ENCODE measurements at places on chromosomes 7 and 10. TPM values are rescaled to one million over a fixed set of nuclear protein-coding genes. Genes with fewer than 3 reads are reported as not detected.

- H3K4me1 ChIP-seq: 0 out of 2 replicates have a peak, but pooled peaks cover 3% of the 10 kb centered on the region
- DNase-seq: no peak
- H3K27ac ChIP-seq: no peak overlapping the region
- no peak overlapping the region for H3K4me3 ChIP-seq
- peaks cover 2% of the 10 kb centered on the region for H3K27me3 ChIP-seq
Observed at GRCh38 chr7:45882465-45882810, 5.8 kb upstream of the IGFBP1 start.

DNA sequence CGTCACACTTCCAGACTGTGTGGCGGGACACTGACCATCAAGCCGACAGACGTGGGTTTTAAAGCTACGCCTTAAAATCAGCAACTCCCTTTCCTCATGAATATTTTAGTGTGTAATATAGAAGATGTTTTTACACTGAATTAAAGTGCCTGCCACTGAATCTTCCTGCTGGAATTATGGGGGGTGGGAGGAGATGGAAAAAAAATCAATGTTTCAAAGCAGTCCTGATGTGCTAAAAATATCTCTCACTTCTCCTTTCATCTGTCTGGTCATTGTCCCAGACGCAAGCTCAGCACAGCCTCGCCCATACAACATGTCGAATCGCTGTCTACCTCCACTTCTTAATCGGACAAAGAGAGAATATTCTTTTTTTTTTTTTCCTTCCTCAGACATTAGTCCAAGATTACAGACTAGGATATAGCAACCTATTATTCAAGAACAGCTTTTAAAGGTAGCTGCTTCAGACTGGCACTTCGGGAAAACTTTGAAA, 165.1 kb upstream of the KLF14 start:
- peaks cover 15% of the 10 kb centered on the region for H3K4me1 ChIP-seq
- H3K36me3 ChIP-seq: no peaks in the 10 kb centered on the region
- no peaks in the 10 kb centered on the region for H3K27me3 ChIP-seq
- H3K27ac ChIP-seq: no peak overlapping the region
- DNase-seq: no peak
- no peak overlapping the region for H3K4me3 ChIP-seq

- H3K27ac ChIP-seq: no peak overlapping the region
- peaks cover 5% of the 10 kb centered on the region for H3K4me1 ChIP-seq
- DNase-seq: no peak
- H3K27me3 ChIP-seq: no peaks in the 10 kb centered on the region
Observed at GRCh38 chr10:7475939-7476338, 65.1 kb upstream of the SFMBT2 start.

DNA sequence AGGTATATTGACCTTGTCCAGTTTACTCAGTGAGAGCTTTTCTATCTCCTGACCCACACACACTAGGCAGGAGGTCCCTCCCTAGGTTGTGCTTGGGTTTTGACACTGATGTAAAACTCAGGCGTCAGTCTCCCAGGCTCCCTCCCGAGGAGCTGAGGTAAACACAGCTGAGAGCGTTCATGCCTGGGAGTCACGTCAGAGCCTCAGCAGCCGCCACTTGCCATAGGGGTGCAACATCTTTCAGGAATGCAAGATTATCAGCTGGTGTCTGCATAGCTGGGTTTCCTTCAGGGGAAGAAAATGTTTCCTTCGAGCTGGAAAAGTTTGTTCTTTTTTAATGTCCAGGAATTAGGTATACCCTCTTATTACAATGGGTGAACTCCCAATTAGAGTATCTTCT, 70.6 kb downstream of the FGFR2 start:
- no peak overlapping the region for H3K4me3 ChIP-seq
- peaks cover 7% of the 10 kb centered on the region for H3K36me3 ChIP-seq
- no peak overlapping the region for H3K27ac ChIP-seq

DNA sequence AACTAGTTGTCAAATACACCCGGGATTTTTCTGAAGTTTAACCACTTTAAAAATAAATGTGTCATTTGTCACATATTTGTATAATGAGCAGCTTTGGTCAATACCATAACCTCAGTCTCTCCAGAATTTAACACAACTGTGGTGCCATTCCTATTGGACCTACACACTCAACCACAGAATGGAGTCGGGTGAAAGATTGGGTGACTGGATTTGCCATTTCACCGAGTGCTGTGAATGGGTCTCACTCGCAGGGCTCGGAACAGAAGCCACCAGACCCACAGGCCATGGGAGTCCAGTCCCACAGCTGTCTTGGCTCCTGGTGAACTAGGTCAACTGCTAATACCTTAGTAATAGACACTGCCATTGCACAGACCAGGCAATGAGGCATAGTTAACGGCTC, 298.4 kb downstream of the CCDC3 start:
- no peak for DNase-seq
- H3K27me3 ChIP-seq: no peaks in the 10 kb centered on the region
- no peak overlapping the region for H3K27ac ChIP-seq
- no peak overlapping the region for H3K4me3 ChIP-seq
- no peaks in the 10 kb centered on the region for H3K36me3 ChIP-seq
- H3K4me1 ChIP-seq: peaks cover 6% of the 10 kb centered on the region

- no peaks in the 10 kb centered on the region for H3K27me3 ChIP-seq
- H3K36me3 ChIP-seq: no peaks in the 10 kb centered on the region
- H3K27ac ChIP-seq: no peak overlapping the region
- no peaks in the 10 kb centered on the region for H3K4me1 ChIP-seq
- no peak overlapping the region for H3K4me3 ChIP-seq
Observed at GRCh38 chr7:102821994-102822747, 73.4 kb downstream of the FAM185A start.

GRCh38 chr10:59018977-59019376, 157.5 kb upstream of the PHYHIPL start:
- no peak overlapping the region for H3K4me3 ChIP-seq
- no peak for DNase-seq
- H3K27ac ChIP-seq: no peak overlapping the region
- no peaks in the 10 kb centered on the region for H3K4me1 ChIP-seq

DNA sequence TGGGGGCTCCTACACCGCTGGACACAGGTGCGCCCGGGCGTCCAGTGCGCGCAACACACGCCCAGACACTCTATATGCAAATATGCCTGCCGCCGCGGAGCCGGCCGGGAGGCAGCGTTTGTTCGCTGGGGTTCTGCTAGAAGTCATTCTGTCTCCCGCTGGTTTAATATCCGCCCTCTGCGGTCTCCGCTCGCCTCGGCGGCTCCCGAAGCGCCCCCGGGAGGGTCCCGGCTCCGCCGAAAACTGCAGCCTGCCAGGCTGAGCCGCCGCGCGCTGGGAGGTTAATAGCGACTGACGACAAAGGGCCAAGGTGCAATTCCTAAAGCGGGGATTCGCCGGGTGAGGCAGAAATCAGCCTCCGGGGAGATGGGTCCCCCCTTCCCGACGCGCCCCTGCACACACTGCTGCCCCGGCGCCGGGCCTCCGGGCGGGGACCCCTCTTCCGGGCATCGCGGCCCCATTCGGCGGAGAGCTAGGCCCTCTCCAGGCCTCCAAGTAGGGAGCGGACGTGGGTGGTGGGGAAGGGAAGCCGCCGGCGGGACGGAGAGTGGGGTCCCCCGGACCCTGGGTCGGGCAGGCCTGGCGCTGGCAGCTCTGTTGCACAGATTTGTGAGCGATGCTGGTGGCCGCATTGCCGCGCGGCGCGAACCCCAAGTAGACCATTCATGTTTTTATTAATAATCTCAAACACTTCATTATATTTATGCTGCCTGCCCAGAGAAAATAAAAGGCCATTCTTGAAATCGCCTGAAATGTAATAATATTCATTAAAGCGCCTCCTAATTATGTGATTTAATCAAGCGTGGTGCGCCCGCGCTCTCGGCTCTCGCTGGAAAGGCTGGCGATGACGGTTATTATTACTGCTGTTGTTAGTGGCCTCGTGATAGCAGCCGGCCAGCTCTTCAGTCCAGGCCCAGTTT, 9.1 kb downstream of the EN2 start:
- H3K4me1 ChIP-seq: peaks cover 22% of the 10 kb centered on the region
- peaks cover 94% of the 10 kb centered on the region for H3K27me3 ChIP-seq
- DNase-seq: no peak
- no peak overlapping the region for H3K27ac ChIP-seq

- H3K27ac ChIP-seq: no peak overlapping the region
- no peak overlapping the region for H3K4me3 ChIP-seq
- no peaks in the 10 kb centered on the region for H3K36me3 ChIP-seq
- H3K27me3 ChIP-seq: no peaks in the 10 kb centered on the region
Observed at GRCh38 chr10:60299961-60300883, 89.5 kb downstream of the ANK3 start.

GRCh38 chr10:115706488-115707076, 566.4 kb downstream of the GFRA1 start:
- H3K27me3 ChIP-seq: no peaks in the 10 kb centered on the region
- no peak overlapping the region for H3K4me3 ChIP-seq
- H3K36me3 ChIP-seq: no peaks in the 10 kb centered on the region
- no peaks in the 10 kb centered on the region for H3K4me1 ChIP-seq
- no peak overlapping the region for H3K27ac ChIP-seq

DNA sequence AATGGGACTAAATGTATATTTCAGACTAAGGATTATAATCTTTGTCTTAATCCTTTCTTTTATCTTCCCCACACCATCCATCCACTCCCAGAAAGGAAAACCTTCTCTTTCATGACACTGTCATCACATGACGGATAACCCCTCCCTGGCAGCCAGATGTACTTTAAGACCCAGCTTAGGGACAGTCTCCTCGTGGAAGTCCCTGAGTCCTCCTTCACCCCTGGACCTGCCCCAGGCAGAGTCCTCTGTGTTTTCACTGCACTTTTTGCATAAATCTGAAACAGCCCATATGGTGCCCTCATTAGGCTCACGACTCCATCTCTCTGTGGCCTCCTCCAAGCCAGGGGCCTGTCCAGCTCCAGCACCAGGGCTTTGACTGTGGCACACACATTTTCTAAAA, 16.0 kb downstream of the NRAP start:
- no peak for DNase-seq
- no peaks in the 10 kb centered on the region for H3K27me3 ChIP-seq
- H3K4me1 ChIP-seq: no peaks in the 10 kb centered on the region

GRCh38 chr7:65975814-65976445, 6.1 kb downstream of the GUSB start:
- H3K4me3 ChIP-seq: no peak overlapping the region
- DNase-seq: no peak
- no peaks in the 10 kb centered on the region for H3K27me3 ChIP-seq

DNA sequence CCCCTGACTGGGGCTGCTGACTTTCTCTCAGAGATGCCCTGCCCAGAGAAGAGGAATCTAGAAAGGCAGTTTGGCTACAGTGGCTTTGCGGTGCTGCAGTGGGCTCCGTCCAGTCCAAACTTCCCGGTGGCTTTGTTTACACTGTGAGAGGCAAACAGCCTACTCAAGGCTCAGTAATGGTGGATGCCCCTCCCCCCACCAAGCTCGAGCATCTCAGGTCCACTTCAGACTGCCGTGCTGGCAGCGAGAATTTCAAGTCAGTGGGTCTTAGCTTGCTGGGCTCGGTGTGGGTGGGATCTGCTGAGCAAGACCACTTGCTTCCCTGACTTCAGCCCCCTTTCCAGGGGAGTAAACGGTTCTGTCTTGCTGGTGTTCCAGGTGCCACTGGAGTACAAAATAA, 734.5 kb upstream of the LRRN3 start:
- H3K27ac ChIP-seq: no peak overlapping the region
- DNase-seq: no peak
- no peaks in the 10 kb centered on the region for H3K36me3 ChIP-seq
- no peaks in the 10 kb centered on the region for H3K4me1 ChIP-seq
- no peak overlapping the region for H3K4me3 ChIP-seq

DNA sequence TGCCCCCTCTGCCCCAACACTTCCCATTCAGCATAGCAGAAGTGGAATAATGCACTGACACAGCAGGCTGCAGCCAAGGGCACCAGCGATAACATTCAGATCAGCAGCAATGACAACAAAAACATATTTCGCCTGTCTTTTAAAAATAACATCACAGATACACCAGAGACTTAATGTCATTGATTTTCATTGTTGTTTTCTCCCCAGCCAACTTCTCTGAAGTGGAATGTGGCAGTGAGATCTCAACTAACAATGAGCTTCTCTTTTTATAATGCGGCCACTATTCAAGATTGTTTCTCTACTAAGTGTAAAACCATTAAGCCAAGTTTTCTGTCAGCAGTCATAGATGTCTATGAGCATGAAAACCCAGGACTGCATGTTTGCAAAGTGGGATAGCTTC, 158.2 kb upstream of the TMEM229A start:
- H3K4me1 ChIP-seq: no peaks in the 10 kb centered on the region
- H3K27ac ChIP-seq: no peak overlapping the region
- no peaks in the 10 kb centered on the region for H3K27me3 ChIP-seq
- no peak for DNase-seq

DNA sequence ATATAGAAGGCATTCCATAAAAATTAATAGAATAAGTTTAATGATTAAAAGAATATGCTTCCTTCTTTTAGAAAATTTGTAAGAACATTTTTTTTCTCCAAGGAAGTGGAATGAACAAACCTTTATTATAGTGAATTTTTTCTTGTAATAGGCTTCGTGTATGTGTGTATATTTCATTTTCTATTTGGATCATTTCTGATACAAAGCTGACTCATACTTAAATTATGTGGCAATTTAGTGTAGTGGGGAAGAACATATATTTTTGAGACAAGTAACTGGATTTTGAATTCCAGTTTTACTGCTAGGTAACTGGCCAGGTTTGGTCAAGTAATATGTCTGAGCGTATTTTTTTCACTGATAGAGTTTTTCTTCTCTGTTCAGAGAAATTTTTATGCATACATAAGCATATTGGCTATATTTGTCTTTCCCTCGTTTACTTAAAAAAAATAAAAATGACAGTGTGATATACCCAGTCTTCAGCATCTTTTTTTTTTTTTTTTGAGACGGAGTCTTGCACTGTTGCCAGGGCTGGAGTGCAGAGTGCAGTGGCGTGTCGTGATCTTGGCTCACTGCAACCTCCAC, 50.8 kb downstream of the CDK13 start:
- no peak for DNase-seq
- H3K27ac ChIP-seq: no peak overlapping the region
- H3K27me3 ChIP-seq: no peaks in the 10 kb centered on the region
- no peaks in the 10 kb centered on the region for H3K4me1 ChIP-seq

GRCh38 chr7:47511699-47512370, 70.1 kb downstream of the TNS3 start:
- H3K4me3 ChIP-seq: no peak overlapping the region
- H3K27ac ChIP-seq: no peak overlapping the region
- peaks cover 3% of the 10 kb centered on the region for H3K36me3 ChIP-seq
- no peaks in the 10 kb centered on the region for H3K4me1 ChIP-seq
- no peaks in the 10 kb centered on the region for H3K27me3 ChIP-seq
- DNase-seq: no peak

DNA sequence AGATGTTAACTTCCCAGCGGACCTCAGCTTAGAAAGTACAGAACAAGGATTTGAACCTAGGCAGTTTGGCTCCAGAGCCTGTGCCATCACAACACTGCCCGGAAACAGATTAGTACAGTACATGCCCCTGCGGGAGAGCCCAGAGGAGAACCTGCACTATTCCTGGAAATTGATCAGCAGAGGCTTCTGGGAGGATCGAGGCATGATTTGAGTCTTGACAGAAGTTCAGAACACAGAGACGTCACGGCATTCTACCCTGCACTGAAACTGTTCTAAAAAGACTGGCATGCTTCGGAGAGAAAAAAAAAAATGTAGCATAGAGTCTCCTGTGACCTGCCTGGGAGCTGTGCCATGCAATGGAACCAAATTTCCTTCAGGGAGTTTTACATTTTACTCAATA, 9.2 kb upstream of the IL6 start:
- H3K27ac ChIP-seq: no peak overlapping the region
- DNase-seq: no peak
- no peak overlapping the region for H3K4me3 ChIP-seq
- H3K27me3 ChIP-seq: no peaks in the 10 kb centered on the region
- no peaks in the 10 kb centered on the region for H3K4me1 ChIP-seq

CHST15 gene
- total RNA-seq: 9.4 TPM

FFAR4 gene
- total RNA-seq: not detected

LEP gene
- not detected for total RNA-seq

TMEM225B gene
- total RNA-seq: not detected

C10orf90 gene
- not detected for total RNA-seq

ASAH2B gene
- 6.3 TPM for total RNA-seq

CCDC3 gene
- total RNA-seq: 3.8 TPM

HOXA6 gene
- total RNA-seq: not detected
